ENCODE measurements at places on chromosomes 11 and 22. TPM values are rescaled to one million over a fixed set of nuclear protein-coding genes. Genes with fewer than 3 reads are reported as not detected.

ISX gene
- total RNA-seq, result not detected

GRCh38 chr11:18697576-18697975 lies 1.0 kb upstream of the TMEM86A start:
- H3K4me3 ChIP-seq, result no peak overlapping the region
- peaks cover 3% of the 10 kb centered on the region for H3K27me3 ChIP-seq
- peaks cover 7% of the 10 kb centered on the region for H3K4me1 ChIP-seq
- DNase-seq, result no peak
- H3K27ac ChIP-seq, result no peak overlapping the region

DNA sequence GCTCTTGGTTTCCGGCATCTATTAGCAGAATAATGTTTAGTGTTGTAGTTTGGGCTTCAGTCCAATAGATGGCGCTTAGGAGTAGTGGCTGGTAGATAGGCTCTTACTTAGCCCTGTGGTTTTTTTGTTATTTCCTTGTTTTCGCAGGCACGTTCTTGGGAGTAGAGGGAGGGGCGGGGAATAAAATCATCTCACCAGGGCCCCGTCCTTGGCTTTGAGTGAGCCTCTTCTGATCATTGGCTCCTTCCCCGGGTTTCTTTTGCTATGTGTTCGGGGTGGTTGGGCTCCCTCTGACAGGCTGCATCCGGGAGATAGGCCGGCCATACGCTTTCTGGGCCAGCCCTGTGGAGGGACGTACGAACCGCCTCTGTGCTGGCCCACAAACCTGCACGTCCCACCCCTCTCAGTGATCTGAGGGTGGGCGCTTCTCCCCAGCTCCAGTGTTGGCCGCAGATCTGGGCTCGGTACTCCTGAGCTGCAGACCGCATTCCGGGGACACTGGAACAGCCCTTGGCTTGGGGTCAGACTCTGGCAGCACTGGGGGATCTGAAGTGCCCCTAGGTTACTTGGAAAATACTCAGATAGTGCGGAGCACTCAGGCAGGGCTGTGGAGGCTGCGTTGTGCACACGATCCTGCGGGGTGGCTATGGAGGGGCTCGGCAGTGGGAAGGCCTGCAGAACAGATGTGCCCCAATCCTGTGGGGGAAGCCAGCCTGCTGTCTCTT lies 217.0 kb downstream of the DYNC2H1 start:
- H3K36me3 ChIP-seq, result peaks cover 1% of the 10 kb centered on the region
- H3K4me1 ChIP-seq, result peaks cover 4% of the 10 kb centered on the region
- no peak overlapping the region for H3K27ac ChIP-seq
- H3K4me3 ChIP-seq, result no peak overlapping the region
- peak; percentile 37 for DNase-seq

LRP4 gene
- 0.52 TPM for total RNA-seq

- H3K27me3 ChIP-seq, result no peaks in the 10 kb centered on the region
- peaks cover 16% of the 10 kb centered on the region for H3K36me3 ChIP-seq
- no peak for DNase-seq
- no peaks in the 10 kb centered on the region for H3K4me1 ChIP-seq
Measured at GRCh38 chr11:64369440-64370421, 10.8 kb downstream of the RPS6KA4 start.

DNA sequence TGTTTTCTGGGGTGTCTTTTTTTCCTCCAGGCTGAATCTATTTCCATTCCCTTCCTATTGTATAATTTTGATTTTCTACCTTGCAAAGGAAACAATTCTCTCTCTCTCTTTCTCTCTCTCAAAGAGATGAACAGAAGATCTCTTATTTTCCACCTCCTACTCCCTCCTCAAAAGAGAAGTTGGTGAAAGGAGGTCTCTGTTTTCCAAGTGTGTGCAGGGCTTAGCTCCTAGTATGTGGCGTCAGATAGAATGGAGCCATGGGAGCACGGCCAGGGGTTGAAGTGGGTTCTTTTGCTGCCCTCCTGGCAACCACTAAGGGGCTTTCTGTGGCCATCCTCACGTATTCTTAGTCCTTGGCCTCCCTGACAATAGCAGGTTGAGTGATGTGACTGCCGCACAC lies 480 bp downstream of the TRIM34 start:
- no peaks in the 10 kb centered on the region for H3K27me3 ChIP-seq
- H3K27ac ChIP-seq, result peak overlapping the region; percentile 88
- peaks cover 2% of the 10 kb centered on the region for H3K36me3 ChIP-seq
- H3K4me3 ChIP-seq, result peak overlapping the region; percentile 87

SLC17A6 gene
- total RNA-seq, result not detected

FOLR3 gene
- total RNA-seq, result not detected

GRCh38 chr11:92911478-92911877 lies 58.0 kb upstream of the MTNR1B start:
- H3K27ac ChIP-seq, result no peak overlapping the region
- H3K36me3 ChIP-seq, result no peaks in the 10 kb centered on the region
- no peaks in the 10 kb centered on the region for H3K4me1 ChIP-seq

DNA sequence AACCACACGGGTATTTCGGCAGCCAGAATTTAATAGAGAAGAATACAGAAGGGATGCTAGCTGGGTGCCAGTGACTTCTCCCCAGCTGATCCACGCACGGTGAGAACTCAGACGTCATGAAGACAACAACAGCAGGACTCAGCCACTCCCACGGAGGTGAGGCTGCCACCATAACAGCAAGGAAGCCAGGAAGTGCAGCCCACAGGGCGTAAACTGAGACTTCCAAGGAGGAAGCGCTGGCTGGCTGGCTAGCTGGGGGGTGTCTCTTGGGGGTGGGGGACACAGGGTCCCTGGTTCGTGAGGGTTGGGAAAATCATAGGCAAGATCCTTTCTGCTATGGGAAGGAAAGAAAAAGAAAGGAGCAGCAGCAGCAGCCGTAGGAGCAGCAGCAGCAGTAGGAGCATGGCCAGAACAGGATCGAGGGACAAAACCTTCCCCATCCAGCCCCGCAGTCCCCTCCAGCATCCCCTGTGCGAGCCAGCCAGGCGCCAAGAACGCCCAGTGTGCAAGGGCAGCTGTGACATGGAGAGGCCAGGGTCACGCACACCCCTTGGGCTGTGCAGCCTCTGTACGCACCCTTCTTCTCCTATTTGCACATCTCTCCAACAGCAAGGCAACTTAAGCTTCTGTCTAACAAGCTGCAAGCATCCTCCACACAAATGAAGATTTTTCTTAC lies 49.6 kb upstream of the SHANK2 start:
- no peaks in the 10 kb centered on the region for H3K4me1 ChIP-seq
- H3K36me3 ChIP-seq, result no peaks in the 10 kb centered on the region
- peaks cover 7% of the 10 kb centered on the region for H3K27me3 ChIP-seq
- H3K4me3 ChIP-seq, result no peak overlapping the region
- DNase-seq, result no peak

CELSR1 gene
- 0.25 TPM for total RNA-seq

DNA sequence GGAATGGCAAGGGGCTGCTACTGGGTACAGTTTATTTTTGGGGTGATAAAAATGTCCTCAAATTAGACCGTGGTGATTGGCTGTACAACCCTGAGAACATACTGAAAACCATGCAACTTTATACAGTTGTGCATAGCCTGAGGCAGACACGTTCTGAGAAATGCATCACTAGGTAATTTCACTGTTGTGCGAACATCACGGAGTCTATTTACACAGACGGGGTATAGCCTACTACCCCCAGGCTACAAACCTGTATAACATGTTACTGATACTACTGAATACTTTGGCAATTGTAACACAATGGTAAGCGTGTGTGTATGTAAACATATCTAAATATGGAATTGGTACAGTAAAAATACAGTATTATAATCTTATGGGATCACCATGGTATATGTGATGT lies 23.6 kb downstream of the NARS2 start:
- no peak for DNase-seq
- no peak overlapping the region for H3K27ac ChIP-seq
- peaks cover 27% of the 10 kb centered on the region for H3K36me3 ChIP-seq
- no peaks in the 10 kb centered on the region for H3K27me3 ChIP-seq
- peaks cover 10% of the 10 kb centered on the region for H3K4me1 ChIP-seq

DNA sequence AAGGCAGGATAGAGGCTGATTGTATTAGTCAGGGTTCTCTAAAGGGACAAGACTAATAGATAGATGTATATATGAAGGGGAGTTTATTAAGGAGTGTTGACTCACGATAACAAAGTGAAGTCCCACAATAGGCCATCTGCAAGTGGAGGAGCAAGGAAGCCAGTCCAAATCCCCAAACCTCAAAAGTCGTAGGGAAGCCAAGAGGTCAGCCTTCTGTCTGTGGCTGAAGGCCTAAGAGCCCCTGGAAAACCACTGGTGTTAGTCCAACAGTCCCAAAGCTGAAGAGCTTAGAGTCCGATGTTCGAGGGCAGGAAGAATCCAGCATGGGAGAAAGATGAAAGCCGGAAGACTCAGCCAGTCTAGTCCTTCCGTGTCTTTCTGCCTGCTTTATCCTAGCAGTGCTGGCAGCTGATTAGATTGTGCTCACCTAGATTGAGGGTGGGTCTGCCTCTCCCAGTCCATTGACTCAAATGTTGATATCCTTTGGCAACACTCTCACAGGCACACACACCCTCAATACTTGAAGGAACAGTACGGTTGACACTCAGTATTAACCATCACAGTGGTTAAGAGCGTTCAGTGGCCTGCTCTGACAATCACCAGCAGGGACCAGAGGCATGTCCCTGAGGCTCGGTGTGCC lies 135.6 kb downstream of the CSNK2A3 start:
- H3K4me1 ChIP-seq, result no peaks in the 10 kb centered on the region
- H3K36me3 ChIP-seq, result no peaks in the 10 kb centered on the region
- no peak overlapping the region for H3K27ac ChIP-seq
- no peak overlapping the region for H3K4me3 ChIP-seq
- H3K27me3 ChIP-seq, result no peaks in the 10 kb centered on the region
- no peak for DNase-seq

DNA sequence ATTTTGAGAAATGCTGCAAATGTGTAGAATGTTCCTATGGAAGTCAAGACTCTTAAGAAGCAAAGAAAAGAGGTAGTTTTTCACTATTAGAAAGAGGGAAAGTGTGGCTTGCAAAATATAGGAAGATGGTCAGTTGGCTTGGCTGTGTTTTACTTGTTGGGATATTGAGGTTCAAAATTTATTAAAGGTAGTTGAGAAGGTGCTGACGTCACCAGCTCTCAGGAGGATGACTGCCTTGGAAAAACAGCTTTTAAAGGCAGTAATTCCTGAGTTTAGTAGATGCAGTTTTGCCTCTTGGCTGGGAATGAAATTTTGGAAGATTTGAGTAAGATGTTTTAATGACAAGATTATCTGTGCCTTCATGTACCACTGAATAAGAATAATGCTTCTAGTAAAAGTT lies 336 bp downstream of the OR4D9 start:
- H3K4me3 ChIP-seq, result no peak overlapping the region
- H3K4me1 ChIP-seq, result peaks cover 27% of the 10 kb centered on the region
- no peak overlapping the region for H3K27ac ChIP-seq

FAM180B gene
- total RNA-seq, result not detected

DNA sequence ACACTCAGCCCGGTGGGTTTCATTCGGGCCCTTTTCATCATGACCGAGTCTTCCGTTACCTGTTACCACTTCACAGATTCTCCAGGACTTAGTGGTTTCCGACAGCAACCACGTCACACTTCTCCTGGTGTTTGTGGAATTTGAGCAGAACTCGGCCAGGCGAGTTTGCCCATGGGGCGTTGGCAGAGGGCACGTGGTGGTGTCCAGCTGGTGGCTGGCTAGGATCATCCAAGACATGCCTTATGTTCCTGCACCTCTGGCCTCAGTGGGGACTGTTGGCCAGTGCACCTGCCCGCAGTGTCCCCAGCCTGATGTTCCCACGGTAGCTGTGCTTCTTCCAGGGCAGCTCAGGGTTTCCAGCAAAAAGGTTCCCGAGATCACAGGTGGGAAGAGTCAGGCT lies 87.3 kb downstream of the ARHGAP8 start:
- H3K4me1 ChIP-seq, result no peaks in the 10 kb centered on the region
- no peak overlapping the region for H3K4me3 ChIP-seq
- H3K27ac ChIP-seq, result no peak overlapping the region
- no peaks in the 10 kb centered on the region for H3K36me3 ChIP-seq

GRCh38 chr22:45124176-45124847 lies 39.4 kb upstream of the NUP50 start:
- no peak overlapping the region for H3K4me3 ChIP-seq
- peaks cover 3% of the 10 kb centered on the region for H3K4me1 ChIP-seq
- H3K27me3 ChIP-seq, result peaks cover 5% of the 10 kb centered on the region

DNA sequence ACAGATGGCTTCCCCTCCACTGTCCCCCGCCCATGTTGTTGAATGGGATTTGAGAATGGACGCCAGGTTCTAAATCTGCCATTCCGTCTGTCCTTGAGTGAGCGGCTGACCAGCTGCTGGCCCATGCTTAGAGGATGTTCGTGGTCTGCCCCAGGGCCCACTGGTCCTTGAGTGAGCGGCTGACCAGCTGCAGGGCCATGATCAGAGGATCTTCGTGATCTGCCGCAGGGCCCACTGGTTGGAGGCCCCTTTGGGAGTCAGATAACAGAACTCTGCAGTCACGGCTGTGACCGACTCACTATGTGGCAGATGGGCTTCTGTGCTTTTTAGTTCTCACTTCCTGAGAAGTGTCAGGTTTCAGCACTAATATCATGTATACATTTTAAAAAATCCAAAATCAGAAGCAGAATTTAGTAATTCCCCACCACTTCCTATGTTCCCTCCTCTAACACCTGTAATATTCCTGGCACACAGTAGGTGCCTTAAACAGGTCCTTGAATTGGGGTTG lies 54.1 kb downstream of the MICAL3 start:
- H3K4me3 ChIP-seq, result no peak overlapping the region
- H3K27ac ChIP-seq, result no peak overlapping the region
- no peaks in the 10 kb centered on the region for H3K4me1 ChIP-seq
- peaks cover 2% of the 10 kb centered on the region for H3K36me3 ChIP-seq
- H3K27me3 ChIP-seq, result no peaks in the 10 kb centered on the region

DNA sequence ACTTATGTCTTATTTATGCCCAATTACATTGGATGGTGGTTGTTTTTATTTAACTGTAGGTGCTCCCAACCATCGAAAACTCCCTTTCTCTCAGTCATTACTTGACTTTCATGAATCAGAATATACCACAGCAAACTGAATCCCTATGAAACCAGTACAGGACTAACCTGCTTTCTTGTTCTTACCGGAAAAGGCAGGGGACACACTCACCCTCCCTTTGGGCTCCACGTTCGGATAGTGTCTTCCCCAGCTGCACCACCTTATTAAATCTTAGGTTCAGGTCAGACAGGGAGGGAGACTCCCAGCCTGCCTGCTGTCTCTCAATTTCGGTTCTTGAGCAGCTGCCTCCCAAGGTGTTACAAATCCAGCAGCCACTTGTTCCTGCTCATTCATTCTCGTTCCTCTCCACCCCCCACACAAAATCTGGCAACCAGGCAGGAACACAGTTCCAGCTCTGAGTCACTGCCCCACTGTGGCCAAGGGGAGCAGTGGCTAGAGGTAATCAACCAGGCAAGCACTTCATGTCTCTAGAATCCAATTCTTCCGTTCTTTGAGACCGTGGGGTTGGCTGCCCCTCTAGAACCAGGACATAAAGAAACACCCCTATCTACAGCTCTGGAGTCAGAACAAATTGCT lies 133.0 kb downstream of the PLEKHA7 start:
- no peaks in the 10 kb centered on the region for H3K27me3 ChIP-seq
- no peak for DNase-seq
- no peak overlapping the region for H3K4me3 ChIP-seq
- no peak overlapping the region for H3K27ac ChIP-seq
- no peaks in the 10 kb centered on the region for H3K4me1 ChIP-seq
- no peaks in the 10 kb centered on the region for H3K36me3 ChIP-seq

- H3K4me3 ChIP-seq, result no peak overlapping the region
- H3K27ac ChIP-seq, result no peak overlapping the region
- no peaks in the 10 kb centered on the region for H3K36me3 ChIP-seq
Measured at GRCh38 chr11:114262681-114263512, 33.3 kb upstream of the NNMT start.

GRCh38 chr11:122714004-122714403 lies 58.5 kb downstream of the UBASH3B start:
- DNase-seq, result no peak
- no peak overlapping the region for H3K27ac ChIP-seq
- H3K27me3 ChIP-seq, result no peaks in the 10 kb centered on the region
- no peak overlapping the region for H3K4me3 ChIP-seq
- no peaks in the 10 kb centered on the region for H3K36me3 ChIP-seq

All from activated naive CD4-positive, alpha-beta T cell treated with anti-CD3 and anti-CD28 coated beads for 36 hours (primary cell).